ENCODE measurements at places on chromosomes 3 and 15.

DNA sequence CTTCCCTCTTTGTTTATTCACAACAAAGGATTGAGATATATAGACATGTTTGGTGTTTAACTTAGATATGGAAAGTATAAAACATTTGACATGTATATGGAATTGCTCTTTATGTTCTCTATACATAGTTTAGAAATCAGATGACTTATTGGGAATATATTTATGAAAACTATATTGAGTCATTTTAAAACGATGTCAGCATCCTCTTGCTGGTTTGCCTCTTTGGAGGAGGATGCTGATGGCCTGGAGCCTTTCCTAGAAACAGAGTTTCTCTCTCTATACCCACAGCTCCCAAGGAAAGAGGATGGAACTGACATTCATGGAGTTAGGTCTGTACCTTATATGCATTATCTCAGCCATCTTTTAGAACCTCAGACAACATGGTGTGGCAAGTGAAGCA, 40.3 kb downstream of the ZBTB38 start:
- no peak for DNase-seq

- DNase-seq: peak; percentile 17
Observed at GRCh38 chr3:137217733-137218132, 259.9 kb downstream of the IL20RB start.

GRCh38 chr3:55854494-55854893, 367.4 kb upstream of the WNT5A start:
- DNase-seq: no peak

DNA sequence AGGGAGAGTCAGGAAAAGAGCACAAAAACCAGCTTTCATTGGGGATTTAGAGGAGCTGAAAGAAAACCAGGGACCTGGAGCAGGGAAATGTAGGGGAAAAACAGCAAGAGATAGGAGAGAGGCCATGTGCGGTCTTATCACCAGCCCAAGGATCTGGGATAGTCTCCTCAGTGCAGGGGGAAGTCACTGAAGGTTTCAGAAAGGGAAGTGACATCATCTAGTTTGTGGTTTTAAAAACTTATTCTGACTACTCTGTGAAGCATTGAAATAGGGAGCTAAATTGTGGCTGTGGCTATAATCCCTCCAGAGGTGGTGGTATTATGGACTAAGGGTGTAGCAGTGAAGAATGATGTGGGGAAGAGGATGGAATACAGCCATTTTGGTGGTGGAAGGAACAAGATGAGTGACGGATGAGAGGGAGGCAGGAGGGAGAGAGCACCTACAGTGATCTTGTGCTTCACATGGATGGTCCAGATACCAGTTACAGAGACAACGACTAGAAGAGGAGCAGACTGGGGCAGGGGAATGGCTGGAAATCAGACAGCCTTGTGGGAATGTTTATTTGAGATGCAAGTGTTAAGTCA, 72.7 kb downstream of the HMG20A start:
- DNase-seq: no peak

DNA sequence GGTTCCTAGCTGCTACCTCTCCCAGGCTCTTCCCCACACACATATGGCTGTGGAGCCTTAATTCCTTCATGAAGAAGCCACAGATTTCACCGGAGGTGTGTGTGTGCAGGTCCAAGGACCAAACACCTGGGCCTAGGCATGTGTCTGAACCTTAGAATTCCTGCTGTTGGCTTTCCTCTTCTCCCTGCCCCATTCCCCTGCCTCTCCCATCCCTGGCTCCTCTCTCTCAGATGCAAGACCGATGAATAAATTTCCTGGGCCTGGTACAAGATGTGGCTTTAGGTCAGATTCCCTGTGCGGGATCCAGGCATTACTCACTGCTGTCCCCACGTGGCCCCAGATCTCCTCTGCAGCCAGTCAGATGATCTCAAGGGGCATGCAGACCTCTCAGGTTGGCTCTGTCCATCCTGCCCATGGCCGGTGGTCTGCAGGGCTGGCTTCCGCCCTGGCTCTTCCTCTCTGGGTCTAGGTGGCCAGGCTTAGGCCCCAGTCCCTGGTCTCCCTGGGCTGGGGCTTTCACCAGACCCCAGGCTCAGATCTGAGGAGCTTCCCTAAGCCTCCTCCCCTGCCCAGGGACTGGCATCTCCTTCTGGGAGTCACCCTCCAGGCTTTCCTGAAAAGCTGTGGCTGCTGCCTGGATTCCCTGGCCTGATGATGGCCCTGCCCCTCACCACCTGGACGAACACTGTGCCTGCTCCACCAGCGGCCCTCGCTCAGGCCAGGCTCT, 20.5 kb downstream of the CCR9 start:
- DNase-seq: peak; percentile 4

DNA sequence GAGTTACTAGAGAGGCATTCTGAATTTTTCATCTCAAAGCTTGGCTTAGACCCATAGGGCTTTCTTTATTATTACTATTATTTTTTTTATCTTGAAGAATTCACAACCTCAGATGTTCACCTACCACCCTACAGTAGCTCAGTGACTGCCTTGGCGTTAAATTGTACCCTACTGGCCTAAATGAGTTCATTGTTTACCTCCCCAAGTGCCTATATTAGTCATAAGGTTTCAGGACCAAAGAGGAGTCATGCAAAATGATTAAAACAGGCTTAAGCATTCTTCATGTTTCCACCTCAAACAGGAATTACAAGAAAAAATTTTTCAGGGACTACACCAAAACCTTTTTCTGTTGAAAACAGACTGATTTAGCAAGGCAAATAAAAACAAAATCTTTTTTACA, 751.5 kb downstream of the SQOR start:
- DNase-seq: no peak

DNA sequence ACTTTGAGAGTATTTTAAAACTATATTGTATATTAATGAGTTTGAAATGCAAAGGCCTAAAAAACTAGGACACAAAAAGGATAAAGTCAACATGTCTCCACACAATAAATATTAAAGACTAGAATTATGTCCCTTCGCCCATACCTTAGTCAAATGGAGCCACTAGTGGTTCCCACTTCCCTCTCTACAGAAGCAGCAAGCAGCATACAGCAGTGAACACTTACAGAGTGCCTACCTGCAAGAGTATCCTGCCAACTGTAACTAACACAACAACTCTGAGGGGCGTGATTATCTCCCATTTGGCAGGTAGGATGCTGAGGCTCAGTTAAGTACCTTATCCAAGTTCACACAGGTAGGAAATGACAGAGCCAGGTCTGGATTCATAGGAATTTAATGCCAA, 17.2 kb downstream of the DYNC1LI1 start:
- no peak for DNase-seq

GRCh38 chr3:17683542-17684207, 58.8 kb downstream of the TBC1D5 start:
- no peak for DNase-seq

DNA sequence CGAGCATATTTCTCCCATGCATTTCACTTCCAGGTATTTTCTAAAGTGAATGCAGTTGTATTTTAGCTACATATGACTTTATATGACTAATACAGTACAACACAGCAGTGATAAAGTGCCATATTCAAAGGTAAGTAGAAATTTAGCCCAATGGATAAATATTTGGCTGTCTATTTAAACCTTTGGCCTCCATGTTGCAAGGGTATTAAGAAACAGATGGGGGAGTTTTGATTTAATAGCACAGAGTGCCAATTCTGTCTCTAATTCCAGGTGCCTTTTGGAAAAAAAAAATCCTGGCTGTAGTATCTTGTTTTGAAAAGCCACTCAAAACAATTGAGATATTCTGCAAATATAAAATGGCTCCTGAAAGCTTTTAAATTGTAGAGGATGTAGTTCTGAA, 44.9 kb upstream of the SGO1 start:
- no peak for DNase-seq

- no peak for DNase-seq
Observed at GRCh38 chr3:123119802-123120201, 53.0 kb downstream of the PDIA5 start.

GRCh38 chr3:10495003-10495402, 10.4 kb downstream of the ATP2B2 start:
- DNase-seq: peak; percentile 40

- peak; percentile 46 for DNase-seq
Observed at GRCh38 chr3:31615071-31615875, 82.5 kb downstream of the STT3B start.

DNA sequence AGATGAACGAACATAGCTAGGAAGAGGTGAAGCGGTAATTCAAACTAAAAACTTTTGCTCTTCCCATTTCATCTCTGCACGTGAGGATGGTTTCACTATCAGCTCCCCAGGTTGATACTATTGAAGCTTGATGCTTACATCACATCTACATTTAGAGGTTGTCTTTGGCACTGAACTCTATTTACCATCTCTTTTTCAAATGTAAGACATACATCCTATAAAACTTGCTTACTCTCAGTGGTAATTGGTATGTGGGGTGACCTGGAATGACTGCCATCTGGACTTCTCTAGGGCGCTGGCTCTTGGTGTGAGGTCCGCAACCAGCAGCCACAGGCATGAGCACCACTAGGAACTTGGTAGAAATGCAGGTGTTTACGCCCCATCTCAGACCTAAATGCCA, 118.1 kb downstream of the AKAP13 start:
- no peak for DNase-seq

GRCh38 chr15:101198800-101199199, 53.0 kb downstream of the CHSY1 start:
- DNase-seq: no peak

GRCh38 chr3:3191675-3192285, 12.3 kb upstream of the CRBN start:
- DNase-seq: no peak

- peak; percentile 0 for DNase-seq
Observed at GRCh38 chr3:65020281-65021160, 332.7 kb upstream of the ADAMTS9 start.

GRCh38 chr15:74889883-74890664, at the start of gene MPI:
Gene MPI (plus strand): TSS chr15:74890042. CDS start chr15:74890074, 32 bp downstream.
- peak; percentile 81 for DNase-seq

GRCh38 chr3:19688767-19689166, 245.2 kb downstream of the EFHB start:
- DNase-seq: peak; percentile 2

DNA sequence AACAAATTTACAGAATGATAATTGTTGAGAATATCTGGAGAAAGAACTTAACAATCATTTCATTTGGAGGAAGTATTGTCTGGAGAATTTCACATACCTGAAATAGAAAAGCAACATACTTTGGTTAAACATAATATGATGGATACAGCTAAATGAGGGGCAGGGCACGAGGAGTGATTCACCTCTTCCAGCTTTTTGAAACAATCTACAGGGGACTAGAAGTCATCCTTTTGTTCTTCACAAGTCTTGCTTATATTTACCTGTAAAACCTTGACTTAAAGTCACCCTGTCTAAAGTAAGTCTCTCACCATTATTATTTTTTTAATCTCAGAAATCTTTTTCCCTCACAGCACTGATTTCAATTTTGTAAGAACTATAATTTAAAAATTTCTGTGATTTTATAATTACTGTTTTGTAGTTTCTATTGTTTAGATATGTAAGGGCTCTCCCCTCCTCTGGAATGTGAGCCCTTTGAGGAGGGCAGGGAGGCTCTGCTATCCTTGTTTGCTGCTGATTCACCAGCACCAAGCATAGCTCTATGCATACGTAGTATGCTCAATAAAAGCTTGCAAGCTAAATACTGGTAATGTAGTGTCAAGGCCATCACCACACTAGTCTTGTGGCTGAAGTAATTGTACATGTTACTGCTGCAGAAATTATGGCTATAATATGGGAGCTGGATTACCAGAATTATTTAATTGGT, 193.9 kb upstream of the THRB start:
- DNase-seq: no peak

- no peak for DNase-seq
Observed at GRCh38 chr15:23998056-23998455, 311.0 kb upstream of the NDN start.

- no peak for DNase-seq
Observed at GRCh38 chr15:60228101-60228500, 169.7 kb downstream of the ANXA2 start.

DNA sequence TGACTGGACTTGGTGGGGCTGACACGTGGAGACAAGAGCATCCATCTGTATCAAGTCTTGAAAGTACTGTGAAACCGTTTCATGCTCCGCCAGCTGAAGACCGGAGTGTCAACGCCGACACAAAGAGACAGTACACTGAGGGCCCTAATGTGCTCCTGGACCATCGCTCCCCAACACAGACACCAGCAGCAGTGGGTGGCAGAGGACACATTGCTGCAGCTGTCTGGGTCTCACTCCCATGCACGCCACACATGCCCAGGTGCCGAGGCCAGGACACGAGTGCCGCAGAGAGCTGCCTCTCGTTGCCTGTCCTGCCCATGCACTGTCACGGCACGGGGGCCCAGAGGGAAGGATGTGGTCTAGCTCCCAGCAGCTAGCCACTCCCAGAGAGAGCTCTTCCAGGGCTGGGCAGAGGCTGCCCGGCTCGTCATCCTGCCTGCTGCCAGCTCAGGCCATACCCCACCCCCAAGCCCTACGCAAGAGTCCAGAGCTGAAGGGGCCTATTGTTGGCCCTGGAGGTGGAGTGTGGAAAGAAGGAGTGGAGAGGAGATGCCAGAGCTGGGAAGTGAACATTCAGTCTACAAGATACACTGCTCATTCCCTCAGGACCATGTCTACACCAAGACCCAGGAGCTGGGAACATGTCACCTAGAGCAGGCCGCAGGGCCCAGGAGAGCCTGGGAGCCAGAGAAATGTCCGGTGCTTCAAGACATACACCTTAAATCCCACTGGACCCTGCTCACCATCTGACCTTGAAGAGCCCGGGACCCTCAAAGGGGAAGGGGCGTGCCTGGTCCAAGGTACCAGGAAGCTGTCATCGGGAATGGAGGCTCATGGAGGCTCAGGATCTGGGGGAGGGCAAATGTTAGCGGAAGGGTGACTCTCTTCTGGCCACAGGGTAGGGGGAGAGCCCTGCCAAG, 7.7 kb downstream of the TNK2 start:
- no peak for DNase-seq

DNA sequence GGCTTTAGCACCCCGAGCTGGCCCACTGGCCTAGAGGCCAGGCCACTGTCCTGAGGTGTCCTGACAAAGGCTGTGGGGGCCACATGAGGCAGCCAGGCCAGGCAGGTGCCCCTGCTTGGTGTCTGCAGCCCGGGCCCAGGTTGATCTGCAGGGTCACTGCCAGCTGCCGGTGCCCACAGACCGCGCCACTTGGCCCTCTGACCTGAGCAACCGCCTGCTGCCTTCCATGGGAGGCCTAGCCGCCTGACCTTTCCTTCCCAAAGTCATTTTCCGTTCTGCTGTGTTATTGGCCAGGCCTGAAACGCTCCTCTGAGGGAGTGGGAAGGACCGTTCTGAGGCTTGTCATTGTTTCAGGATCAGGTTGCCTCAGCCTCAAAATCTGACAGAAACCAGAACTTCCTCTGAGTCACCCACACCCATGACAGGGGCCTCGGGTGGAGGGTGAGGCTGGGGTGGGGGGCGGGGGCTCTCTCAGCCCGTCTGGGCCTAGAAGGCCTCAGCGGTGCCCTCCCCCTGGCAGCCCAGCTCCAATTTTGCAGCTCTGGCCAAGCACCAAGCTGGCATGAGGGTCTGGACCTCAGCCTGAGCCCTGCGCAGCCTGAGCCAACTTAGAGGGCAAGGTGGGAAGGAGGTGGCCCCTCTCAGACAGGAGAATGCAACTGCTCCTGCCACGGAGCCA, 140.7 kb upstream of the MEF2A start:
- no peak for DNase-seq

DNA sequence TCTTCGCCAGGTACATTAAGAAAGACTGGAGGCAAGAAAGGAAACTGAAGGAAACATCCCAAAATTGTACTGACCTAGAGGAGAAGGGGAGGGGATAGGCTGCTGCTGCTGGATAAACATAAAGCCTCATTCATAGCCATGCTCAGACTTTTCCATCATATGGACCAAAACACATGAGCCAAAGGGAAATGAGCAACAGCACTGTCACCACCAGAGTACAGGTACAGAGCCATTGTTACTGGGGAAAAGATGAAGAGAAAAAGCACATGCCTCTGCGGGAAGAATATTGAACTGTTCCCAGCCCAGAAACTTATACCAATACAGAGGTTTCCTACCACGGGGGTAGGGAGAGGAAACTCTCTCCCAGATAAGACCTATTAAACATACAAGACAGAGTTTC, 861.9 kb downstream of the NTRK3 start:
- no peak for DNase-seq

Measured in DMS53 (cell line).